CD14-positive monocyte (primary cell): ENCODE measurements at places on chromosomes 7 and 10. TPM values are rescaled to one million over a fixed set of nuclear protein-coding genes. Genes with fewer than 3 reads are reported as not detected.

Gene LIPK
- not detected in 2 replicates for polyA plus RNA-seq

Gene STK31
- not detected for polyA plus RNA-seq

Gene CRYGN
- polyA plus RNA-seq, result not detected

Gene OPTN
- polyA plus RNA-seq, result 0.64 and 1.4 TPM in 2 replicates

Gene SEC23IP
- polyA plus RNA-seq, result 43.8 TPM

Gene HECW1
- not detected in 2 replicates for polyA plus RNA-seq

Gene COL26A1
- polyA plus RNA-seq, result not detected in 2 replicates

Gene PLEKHS1
- polyA plus RNA-seq, result not detected

Gene CHAT
- polyA plus RNA-seq, result not detected

Gene CCDC136
- polyA plus RNA-seq, result not detected

Gene SLC25A28
- 95.9 and 147 TPM in 2 replicates for polyA plus RNA-seq

GRCh38 chr7:26298472-26299058, 6.9 kb downstream of the SNX10 start:
- H3K36me3 ChIP-seq, result peaks cover 39% of the 10 kb centered on the region
- no peak overlapping the region for H3K4me3 ChIP-seq
- H3K27me3 ChIP-seq, result no peaks in the 10 kb centered on the region
- peak; percentile 37 for DNase-seq

DNA sequence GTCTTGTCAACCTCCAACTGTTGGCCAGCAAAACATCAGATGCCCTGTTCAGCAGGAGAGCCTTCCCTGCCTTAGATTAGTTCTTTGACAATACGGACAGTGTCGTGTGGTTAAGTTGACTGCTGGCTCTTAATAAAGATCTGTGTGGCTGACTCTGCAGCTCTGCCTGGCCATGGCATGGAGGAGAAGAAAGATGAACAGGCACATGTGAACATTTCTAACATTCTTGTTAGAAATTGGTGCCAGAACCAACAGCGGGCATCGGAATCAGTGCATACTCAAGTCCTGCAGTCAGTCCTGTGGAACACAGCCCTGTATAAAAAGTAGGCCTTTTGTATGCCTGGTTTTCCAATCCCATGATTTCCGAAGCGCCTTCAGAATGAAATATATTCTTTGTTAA, 455.6 kb downstream of the POM121L12 start:
- no peak for DNase-seq
- H3K27ac ChIP-seq, result no peak overlapping the region

- no peak for DNase-seq
- H3K27ac ChIP-seq, result no peak overlapping the region
- no peaks in the 10 kb centered on the region for H3K27me3 ChIP-seq
- H3K4me3 ChIP-seq, result no peak overlapping the region
- H3K4me1 ChIP-seq, result peaks cover 9% of the 10 kb centered on the region
- H3K36me3 ChIP-seq, result peaks cover 24% of the 10 kb centered on the region
These were observed 160.6 kb upstream of the AOAH start for GRCh38 chr7:36884910-36885309.

DNA sequence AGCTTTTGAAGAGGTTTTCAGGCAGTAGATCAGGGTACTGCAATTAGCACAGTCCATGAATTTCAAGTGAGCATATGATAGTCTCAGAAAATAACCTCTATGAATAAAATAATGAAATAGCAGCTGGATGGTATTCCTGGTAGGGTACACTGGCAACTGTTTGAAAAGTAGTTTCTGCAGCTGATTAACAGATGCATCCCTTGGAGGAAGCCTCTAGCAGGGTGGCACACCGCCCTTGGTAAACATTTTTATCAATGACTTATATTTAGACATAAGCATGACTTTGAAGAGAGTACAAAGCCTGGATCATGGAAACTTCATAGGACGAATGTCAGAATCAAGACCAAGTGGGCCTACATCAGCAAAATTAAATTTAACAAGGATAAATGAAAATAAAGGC, 26.8 kb downstream of the WNT16 start:
- H3K4me1 ChIP-seq, result no peaks in the 10 kb centered on the region
- H3K27ac ChIP-seq, result no peak overlapping the region
- peaks cover 2% of the 10 kb centered on the region for H3K36me3 ChIP-seq

DNA sequence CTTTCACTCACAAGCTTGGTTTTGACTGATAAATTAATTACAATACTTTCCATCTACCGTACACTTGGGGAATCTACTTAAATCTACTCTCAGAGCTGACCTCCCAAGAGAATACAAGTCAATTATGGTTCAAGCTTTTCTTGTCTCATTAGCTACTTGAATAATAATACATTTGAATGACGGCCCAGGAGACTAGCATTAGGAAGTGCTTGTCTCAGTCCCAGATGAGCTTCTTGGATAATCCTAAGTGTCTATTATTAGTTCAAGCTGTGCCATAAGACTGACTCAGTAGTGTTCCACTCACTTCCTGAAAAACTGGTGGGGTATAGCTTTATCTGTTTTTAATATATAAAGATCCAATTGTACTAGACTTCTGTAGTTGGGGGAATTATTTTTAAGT, 100.2 kb downstream of the GNAT3 start:
- no peak overlapping the region for H3K4me3 ChIP-seq
- H3K4me1 ChIP-seq, result no peaks in the 10 kb centered on the region
- H3K27me3 ChIP-seq, result no peaks in the 10 kb centered on the region
- DNase-seq, result no peak
- no peak overlapping the region for H3K27ac ChIP-seq

GRCh38 chr7:38273286-38273995, at the start of gene TARP:
Gene TARP (minus strand): TSS chr7:38273636.
- no peaks in the 10 kb centered on the region for H3K36me3 ChIP-seq
- peak within 1 kb of the TSS; percentile 18 for H3K4me3 ChIP-seq
- peak; percentile 43 for DNase-seq
- peak within 1 kb of the TSS; percentile 74 for H3K27ac ChIP-seq
- no peaks in the 10 kb centered on the region for H3K27me3 ChIP-seq

DNA sequence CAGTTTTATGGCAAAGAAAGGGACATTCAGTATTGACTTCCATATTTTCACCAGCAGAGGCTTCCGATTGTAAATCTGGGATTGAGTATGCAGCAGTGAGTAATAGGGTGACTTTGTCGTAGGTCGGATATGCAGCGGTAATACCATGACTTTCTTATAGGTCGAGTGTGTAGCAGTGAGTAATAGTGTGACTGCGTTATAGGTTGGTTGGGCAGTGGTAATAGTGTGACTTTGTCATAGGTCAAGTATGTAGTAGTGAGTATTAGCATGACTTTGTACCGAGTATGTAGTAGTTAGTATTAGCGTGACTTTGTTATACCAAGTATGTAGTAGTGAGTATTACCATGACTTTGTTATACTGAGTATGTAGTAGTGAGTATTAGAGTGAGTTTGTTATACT, 268.2 kb upstream of the ADARB2 start:
- no peaks in the 10 kb centered on the region for H3K36me3 ChIP-seq
- no peaks in the 10 kb centered on the region for H3K4me1 ChIP-seq
- H3K4me3 ChIP-seq, result no peak overlapping the region
- no peaks in the 10 kb centered on the region for H3K27me3 ChIP-seq

GRCh38 chr7:116495736-116496135, 3.8 kb upstream of the CAV2 start:
- H3K27me3 ChIP-seq, result peaks cover 34% of the 10 kb centered on the region
- H3K27ac ChIP-seq, result no peak overlapping the region
- H3K36me3 ChIP-seq, result no peaks in the 10 kb centered on the region
- no peak for DNase-seq

- H3K4me3 ChIP-seq, result no peak overlapping the region
- H3K27me3 ChIP-seq, result no peaks in the 10 kb centered on the region
- no peak overlapping the region for H3K27ac ChIP-seq
- no peak for DNase-seq
These were observed 215.6 kb downstream of the DOCK4 start for GRCh38 chr7:111990643-111991042.

DNA sequence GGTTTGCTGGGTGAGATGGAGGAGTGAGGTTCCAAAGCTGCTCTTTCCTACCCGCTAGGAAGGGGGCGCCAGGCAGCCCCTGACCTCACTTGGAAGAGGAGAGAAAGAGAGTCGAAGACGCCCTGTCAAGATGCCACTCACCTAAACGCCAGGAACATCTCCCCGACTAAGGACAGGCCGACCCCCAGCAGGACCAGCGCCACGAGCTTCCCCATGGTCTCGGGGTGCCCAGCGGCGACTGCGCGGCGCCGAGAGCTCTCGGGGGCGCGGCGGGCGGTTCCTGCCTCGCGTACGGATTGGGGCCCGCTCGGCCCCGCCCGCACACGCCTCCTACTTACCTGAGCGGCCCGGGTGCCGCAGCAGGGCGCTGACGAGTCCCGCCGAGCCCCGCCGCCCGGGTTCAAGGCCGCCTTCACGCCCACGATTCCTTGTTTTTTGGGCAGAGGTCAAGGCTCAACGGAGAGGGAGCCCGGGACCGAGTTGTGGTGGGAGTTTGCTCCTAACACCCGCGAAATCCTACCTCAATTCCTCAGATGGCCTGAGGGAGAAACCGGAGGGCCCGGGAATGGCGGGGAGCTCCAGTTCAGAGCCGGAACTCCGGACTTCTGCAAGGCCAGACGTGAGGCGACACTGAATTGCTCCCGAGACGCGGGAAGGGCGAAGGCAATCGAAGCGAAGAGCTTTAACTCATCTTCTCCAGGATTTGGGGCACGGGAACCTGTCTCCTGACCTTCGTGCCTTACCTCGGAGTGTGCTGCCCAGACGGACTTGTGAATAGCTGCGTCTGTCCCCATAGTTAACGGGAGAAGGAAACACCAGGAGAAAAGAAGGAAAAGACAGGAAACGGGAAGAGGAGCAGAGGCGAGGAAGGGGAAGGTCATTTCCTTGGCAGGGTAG, at the start of gene PON3:
Gene PON3, minus strand, starts transcription at position 240 of the 897 bp plus-strand sequence. Its CDS starts 25 bp downstream, at position 215.
- DNase-seq, result no peak
- H3K27me3 ChIP-seq, result peaks cover 24% of the 10 kb centered on the region
- H3K4me1 ChIP-seq, result peaks cover 10% of the 10 kb centered on the region

DNA sequence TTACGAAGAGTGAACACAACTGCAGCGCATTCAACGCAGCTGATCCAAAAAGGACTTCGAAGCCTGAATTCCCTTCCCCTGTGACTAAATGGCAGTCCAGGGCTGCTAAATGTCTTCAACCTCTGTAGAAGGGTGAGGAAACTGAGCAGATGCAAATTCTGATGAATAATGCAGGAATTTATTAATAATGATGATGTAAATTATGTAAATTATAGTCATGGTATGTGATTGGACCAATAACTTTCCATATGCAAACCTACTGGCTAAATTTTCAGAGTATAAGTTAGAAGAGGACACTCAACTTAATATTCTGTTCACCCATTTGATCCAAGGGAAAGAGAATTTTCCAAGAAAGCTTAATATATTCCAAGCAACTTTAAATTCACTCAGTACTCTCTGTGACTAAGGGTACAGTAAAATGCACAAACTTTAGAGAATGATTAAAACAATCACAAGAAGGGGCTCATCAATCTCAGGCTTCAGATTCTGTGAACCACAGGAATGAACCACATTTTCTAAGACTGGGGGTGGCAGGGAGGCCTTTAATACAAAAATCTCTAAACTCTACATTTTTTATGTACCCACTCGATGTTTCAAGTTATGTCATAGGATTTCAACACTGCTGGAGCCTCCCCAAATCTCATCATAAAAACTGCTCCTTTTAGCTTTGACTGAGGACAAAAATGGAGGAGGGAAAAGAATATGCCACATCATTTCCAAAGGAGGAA, 3.5 kb downstream of the FGFR2 start:
- no peak overlapping the region for H3K27ac ChIP-seq
- DNase-seq, result no peak
- H3K4me3 ChIP-seq, result no peak overlapping the region
- H3K36me3 ChIP-seq, result no peaks in the 10 kb centered on the region
- peaks cover 52% of the 10 kb centered on the region for H3K27me3 ChIP-seq

GRCh38 chr7:133433165-133433812, 180.4 kb downstream of the EXOC4 start:
- no peaks in the 10 kb centered on the region for H3K4me1 ChIP-seq
- no peak for DNase-seq
- no peaks in the 10 kb centered on the region for H3K27me3 ChIP-seq

- no peak overlapping the region for H3K4me3 ChIP-seq
- no peaks in the 10 kb centered on the region for H3K27me3 ChIP-seq
- H3K4me1 ChIP-seq, result no peaks in the 10 kb centered on the region
- DNase-seq, result no peak
These were observed 377.4 kb downstream of the HTR7 start for GRCh38 chr10:90480466-90480865.

- no peak overlapping the region for H3K27ac ChIP-seq
- H3K4me3 ChIP-seq, result no peak overlapping the region
- H3K4me1 ChIP-seq, result peaks cover 6% of the 10 kb centered on the region
- no peaks in the 10 kb centered on the region for H3K36me3 ChIP-seq
- peak; percentile 34 for DNase-seq
These were observed 132.7 kb downstream of the ELAPOR2 start for GRCh38 chr7:86926732-86927131.

DNA sequence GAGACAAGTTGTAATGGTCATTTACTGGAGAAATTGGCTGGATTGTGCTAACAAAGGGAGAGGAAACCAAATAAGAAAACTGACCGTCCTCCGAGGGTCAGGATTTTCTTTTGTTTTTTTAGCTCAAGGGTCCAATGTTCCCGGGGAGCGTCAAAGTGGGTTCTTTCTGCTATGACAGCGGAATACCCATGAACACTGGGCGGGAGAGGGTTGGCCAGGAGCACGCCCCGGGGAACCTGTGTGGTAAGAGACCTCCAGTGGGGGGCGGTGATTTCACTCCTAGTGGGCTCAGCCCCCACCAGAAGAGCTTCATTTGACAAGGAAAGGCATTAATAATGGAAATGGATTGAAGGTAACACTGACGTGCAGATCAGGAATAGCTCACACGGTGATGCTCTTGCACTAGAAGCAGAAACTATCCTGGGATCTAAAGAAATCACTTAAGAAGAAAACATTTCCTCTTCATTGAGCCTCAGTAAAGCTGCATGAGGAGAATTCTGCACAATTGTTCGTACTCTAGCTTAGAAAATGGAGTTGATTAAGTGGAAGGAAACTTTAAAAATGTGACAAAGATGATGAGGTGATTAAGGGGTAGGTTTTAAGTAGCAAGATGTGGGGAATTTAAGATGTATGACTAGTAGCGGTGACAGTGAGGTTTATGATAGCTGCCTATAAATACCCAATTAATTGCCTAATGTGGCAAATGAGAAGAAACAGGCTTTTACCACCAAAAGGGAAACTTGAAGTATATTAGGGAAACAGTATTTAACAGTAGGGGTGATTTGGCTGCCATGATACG, 627.2 kb downstream of the SUGCT start:
- H3K27ac ChIP-seq, result no peak overlapping the region
- no peaks in the 10 kb centered on the region for H3K4me1 ChIP-seq
- H3K27me3 ChIP-seq, result no peaks in the 10 kb centered on the region
- no peaks in the 10 kb centered on the region for H3K36me3 ChIP-seq
- no peak overlapping the region for H3K4me3 ChIP-seq

- peak; percentile 30 for DNase-seq
- H3K4me3 ChIP-seq, result no peak overlapping the region
- no peaks in the 10 kb centered on the region for H3K36me3 ChIP-seq
- H3K4me1 ChIP-seq, result no peaks in the 10 kb centered on the region
- H3K27me3 ChIP-seq, result peaks cover 8% of the 10 kb centered on the region
- H3K27ac ChIP-seq, result no peak overlapping the region
These were observed 20.3 kb upstream of the SFRP5 start for GRCh38 chr10:97791824-97792721.

- peaks cover 70% of the 10 kb centered on the region for H3K27me3 ChIP-seq
- H3K4me1 ChIP-seq, result no peaks in the 10 kb centered on the region
- H3K27ac ChIP-seq, result no peak overlapping the region
These were observed 837 bp upstream of the IGFBP3 start for GRCh38 chr7:45921699-45922519.
